Fibroblast of gingiva (primary cell): ENCODE measurements at places on chromosomes 2 and 18.

GRCh38 chr2:200336980-200337615 lies 30.6 kb downstream of the SPATS2L start:
- DNase-seq: no peak

DNA sequence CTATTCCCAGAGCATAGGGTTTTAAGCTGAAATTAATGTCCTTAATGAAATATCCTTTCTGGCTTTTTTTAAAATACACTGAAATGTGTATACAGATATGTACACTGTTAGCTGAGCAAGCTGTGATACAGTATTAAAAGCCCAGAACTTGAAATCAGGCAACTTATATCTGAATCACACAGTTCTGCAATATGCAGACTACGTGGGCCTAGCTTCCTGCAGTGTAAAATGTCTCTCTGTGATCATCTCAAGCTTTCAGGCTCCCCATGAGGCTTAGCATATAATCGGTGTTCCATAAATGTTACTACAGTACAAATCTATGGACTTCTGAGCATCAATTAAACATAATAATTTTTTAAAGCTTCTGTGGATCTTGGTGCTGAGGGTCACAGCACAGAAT lies 8.2 kb downstream of the FBXO15 start:
- no peak for DNase-seq

DNA sequence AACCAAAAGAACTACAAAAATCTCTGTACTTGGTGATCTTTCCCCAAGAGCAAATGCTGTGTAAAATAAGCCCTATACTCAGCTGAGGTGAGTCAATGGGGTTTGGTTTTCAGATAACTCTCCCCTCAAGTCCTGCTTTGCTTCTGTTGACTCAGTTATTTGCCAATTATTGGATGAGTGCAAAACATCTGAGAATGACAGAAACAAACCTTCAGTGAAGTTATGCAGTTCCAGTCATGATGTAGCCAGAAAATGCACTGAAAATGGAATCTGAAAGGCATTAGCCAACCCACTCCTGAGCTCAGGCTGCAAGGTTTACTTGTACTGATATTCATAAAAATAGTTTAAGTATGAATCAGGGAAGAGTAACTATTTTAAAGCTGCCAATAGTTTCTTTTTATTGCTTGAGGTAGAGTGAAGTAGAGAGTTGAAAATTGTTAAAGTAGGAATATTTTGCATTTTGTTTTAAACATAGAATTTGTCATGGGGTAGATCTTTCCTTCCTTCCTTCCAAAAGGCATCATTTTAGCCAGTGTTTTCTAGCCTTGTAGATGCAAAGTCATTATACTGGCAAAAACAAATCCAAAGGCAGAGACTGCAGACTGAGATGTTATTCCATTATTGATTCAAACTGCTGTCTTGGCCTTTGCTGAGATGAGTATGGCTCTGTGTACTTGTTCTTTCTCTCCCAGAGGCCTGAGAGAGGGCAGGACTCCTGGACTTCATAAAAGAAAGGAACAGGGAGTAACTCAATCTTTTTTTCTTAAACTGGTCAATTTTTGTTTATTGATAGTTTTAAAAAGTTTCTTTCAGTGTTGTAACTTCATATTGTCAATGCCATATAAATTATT lies 215.3 kb downstream of the RND3 start:
- DNase-seq: peak; percentile 19

DNA sequence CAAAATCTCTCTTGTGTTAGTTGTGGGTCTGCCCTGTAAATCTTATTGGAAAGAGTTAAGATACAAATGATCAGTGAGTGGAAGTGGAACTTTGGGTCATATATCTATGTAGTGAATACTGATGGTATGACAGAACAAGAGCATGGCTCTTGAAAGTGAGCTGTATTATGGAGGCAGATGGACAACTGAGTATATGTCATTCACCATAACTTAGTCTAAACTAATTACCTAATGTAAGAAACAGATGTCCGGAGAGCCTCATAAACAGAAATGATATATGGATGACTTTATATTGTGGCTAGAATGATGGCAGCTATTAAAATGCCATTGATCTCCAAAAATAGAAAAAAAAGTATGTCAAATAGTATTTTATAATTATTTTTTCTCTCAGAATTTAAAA lies 72.4 kb downstream of the FASTKD2 start:
- DNase-seq: no peak

- DNase-seq: no peak
These were observed 35.8 kb downstream of the METTL4 start for GRCh38 chr18:2535419-2535910.

GRCh38 chr2:96145036-96145847 lies at the start of gene DUSP2:
Gene DUSP2, minus strand, starts transcription at chr2:96145440. Its CDS starts 86 bp downstream, at chr2:96145354.
- DNase-seq: peak; percentile 44

GRCh38 chr2:44244135-44244871 lies 31.0 kb upstream of the SLC3A1 start:
- peak; percentile 63 for DNase-seq

- DNase-seq: no peak
These were observed 12.8 kb downstream of the TMEM127 start for GRCh38 chr2:96253006-96253405.

- no peak for DNase-seq
These were observed 150.9 kb upstream of the REV1 start for GRCh38 chr2:99640635-99641151.

DNA sequence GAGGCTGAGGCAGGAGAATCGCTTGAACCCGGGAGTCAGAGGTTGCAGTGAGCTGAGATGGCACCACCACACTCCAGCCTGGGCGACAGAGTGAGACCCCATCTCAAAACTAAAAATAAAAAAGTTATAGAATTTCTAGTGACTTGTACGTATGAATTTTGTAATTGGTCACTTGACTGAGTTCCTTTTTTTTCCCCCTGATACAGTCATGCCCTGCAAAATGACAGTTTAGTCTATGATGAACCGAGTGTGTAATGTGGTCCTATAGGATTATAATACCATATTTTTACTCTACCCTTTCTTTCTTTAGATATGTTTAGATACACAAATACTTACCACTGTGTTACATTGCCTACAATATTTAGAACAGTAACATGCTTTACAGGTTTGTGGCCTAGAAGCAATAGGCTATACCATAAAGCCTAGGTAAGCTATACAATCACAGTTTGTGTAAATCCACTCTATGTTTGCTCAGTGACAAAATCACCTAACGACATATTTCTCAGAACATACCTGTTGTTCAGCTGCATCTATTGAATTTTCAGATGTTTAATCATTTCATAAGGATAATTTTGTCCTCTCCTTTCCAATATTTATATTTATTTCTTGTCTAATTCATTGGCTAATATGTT lies 25.4 kb downstream of the SOCS6 start:
- no peak for DNase-seq

DNA sequence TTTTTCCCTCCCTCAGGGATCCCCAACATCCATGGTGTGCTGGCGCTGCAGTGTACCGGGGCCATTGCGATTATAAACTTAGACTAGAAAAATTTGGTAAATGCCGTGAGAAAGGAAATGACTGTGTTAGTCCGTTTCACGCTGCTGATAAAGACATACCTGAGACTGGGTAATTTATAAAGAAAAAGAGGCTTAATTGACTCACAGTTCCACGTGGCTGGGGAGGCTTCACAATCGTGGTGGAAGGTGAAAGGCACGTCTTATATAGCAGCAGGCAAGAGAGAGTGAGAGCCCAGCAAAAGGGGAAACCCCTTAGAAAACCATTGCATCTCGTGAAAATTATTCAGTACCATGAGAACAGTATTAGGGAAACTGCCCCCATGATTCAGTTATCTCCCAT lies 44.3 kb downstream of the NTSR2 start:
- DNase-seq: no peak

DNA sequence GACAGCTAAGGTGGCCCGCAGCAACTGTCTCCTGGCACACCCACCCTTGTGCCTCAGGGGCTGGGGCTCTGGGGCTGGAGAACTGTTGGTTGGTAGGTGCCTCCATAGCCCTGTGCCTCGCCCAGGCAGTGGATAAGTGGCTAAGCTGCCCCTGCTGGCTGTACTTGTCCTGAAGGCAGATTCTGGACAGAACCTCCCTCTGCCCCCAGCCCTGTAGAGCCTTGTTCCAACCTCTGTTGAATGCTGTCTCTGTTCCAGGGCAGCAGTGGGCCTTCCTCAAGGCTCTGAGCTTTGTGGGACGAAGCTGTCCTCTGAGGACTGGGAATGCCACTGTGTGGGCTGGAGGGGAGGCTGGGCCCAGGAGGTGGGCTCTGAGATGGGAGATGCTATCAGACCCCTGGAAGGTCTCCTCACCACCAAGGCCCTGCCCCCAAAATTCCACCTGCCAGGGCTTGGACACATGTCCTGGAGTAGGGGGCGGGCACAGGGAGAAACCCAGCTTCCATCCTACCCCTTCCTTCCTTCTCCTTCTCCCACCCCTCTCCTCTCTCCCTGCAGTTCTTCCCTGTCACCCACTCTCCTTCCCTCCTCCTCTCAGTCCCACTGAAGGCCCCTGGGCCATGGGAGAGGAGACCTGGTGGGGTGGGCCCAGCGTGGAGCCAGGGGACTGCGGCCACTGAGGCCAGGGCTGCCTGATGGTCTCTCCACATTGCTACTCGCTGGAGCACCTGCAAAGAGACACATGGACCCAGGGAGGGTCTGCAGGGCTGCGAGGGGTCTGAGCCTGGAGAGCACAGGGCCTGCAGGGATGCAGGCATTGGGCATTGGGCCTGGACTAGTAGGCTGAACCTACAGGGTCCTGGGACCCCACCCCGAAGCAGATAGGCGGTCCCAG lies 1.7 kb upstream of the PDCD1 start:
- no peak for DNase-seq

GRCh38 chr2:231197706-231198290 lies 633 bp upstream of the ARMC9 start:
- DNase-seq: no peak

DNA sequence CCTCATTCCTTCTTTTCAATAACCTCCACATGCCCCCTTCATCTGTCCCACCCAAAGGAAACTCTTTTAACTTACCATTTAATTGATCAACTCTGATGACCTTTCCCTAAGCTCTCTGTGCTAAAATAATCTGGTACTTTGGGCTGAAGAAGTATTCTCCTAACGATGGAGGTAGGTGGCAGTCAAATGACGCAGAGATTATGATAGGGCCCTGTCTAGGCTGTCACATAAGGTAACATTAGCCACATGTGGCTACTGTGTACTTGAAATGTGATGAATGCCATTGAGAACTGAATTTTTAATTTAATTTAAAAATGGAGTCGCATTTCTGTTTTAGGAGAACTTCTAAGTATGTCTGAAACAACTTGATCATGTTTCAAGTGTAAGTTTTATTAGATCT lies 140.5 kb upstream of the TNP1 start:
- DNase-seq: no peak

GRCh38 chr2:110946902-110947301 lies 173.8 kb upstream of the BCL2L11 start:
- DNase-seq: no peak

GRCh38 chr2:158120102-158120501 lies 18.4 kb downstream of the UPP2 start:
- no peak for DNase-seq

DNA sequence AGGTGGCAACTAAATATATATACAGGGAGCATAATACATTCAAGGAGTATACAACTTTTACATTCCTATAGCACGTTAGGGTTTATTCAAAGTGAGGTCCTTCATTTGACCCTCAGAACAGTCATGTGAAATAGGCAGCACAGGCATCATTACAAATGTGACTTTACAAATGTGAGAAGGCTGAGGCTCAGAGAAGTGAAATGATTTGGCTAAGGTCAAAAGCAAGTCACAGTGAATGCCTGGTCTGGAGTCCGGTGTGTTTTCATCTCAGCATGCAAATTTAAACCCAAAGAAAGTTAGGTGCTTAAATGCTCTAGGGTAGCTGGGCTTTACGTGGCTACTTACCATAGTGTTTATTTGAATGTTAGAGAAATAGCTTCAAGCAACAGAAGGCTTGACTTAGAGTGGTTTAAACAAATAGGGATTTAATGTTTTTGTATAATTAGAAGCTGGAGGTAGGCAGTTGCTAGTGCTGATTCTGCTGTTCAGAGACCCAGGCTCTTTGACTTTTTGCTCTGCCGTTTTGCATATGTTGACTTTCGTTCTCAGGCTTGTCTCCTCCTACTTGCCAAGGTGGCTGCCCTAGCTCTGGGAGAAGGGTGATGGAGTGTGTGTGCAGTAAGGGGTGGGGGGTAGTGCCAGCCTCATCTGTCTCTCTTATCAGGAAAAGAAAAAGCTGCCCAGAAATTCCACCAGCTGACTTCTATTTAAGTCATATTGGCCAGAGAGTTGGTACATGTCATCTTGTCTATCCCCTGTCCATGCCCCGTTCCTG lies 89.2 kb downstream of the PLCL1 start:
- no peak for DNase-seq

DNA sequence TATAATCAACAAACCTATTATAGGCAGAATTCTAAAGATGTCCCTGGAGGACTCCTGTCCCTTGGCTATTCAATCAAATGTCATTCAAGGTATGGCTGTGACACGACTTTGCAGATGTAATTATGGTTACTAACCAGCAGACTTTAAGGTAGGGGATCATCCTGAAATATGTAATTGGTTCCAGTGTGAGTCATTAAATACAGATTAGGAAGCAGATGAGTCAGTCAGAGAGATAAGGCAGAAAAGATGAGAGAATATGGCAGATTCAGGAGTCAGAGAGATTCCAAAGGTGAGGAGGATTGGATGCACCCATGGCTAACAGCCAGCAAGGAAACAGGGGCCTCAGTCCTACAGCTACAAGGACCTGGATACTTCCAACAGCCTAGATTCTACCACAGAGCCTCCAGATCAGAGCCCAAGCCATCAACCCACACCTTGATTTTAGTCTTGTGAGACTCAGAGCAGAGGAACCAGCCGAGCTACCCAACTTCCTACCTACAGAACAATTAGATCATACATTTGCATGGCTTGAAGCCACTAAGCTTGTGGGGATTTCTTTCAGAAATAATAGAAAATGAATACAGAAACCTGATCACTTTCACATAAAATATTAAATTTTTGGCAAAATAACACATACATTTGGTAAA lies 11.2 kb upstream of the PROM2 start:
- DNase-seq: no peak

- no peak for DNase-seq
These were observed 4.6 kb downstream of the TIGD1 start for GRCh38 chr2:232545511-232546375.

DNA sequence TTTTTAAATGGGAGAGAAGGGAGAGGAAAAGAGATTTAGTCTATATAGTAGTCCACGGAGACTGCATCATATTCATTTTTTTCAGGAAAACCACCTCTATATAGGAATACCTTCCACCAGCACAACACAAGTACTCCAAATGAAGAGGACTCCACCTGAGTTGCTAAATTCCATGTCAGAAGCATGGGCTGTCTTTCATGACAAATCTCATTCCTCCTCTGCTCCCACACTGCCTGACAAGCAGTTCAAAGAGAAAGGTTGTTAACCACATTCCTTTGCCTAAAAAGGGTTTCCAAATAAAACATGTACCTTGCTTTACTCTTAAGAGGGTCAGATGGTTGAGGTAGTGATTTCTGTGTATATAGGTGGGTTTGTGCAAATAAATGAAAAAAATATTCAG lies 122.0 kb downstream of the TMEFF2 start:
- DNase-seq: no peak

DNA sequence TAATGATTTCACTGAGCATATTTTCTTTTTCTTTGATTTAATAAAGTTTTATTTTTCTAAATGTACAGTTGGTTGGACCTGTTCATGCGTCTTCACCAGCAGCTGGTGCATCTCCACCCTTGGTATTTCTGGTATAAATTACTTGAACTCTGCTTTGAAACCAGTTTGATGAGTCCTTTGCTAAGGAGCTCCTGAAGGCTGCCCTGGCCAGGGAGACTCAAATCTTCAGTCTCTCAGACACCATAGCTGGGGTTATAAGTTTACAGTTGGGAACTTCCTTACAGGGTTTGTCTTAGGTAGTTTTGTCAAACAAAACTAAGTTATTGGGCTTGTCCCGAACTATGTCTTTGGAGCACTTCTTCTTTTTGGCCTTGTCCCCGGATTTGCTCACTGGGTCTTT lies 44.7 kb downstream of the HS1BP3 start:
- DNase-seq: no peak
